ENCODE measurements at places on chromosomes 5 and 9. TPM values are rescaled to one million over a fixed set of nuclear protein-coding genes. Genes with fewer than 3 reads are reported as not detected.

DNA sequence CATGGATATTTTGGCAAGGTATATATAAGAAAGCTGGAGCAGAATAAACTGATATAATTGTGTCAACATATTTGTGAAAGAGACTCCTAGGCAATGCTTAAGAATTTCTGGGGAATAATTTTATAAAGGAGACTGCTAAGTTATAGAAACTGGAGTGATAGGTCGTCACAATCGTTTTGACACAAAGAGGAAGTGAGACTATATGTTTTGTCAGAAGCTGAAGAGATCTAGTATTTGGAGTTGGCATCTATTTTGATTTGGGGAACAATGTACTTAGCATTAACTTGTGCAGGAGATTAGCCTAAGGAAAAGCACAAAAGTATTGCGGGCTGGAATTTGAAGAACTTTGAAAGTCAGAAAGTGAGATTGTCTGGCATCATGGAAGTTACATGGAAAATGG is 582.5 kb downstream of the TAF11L14 start:
- no peak for DNase-seq

DNA sequence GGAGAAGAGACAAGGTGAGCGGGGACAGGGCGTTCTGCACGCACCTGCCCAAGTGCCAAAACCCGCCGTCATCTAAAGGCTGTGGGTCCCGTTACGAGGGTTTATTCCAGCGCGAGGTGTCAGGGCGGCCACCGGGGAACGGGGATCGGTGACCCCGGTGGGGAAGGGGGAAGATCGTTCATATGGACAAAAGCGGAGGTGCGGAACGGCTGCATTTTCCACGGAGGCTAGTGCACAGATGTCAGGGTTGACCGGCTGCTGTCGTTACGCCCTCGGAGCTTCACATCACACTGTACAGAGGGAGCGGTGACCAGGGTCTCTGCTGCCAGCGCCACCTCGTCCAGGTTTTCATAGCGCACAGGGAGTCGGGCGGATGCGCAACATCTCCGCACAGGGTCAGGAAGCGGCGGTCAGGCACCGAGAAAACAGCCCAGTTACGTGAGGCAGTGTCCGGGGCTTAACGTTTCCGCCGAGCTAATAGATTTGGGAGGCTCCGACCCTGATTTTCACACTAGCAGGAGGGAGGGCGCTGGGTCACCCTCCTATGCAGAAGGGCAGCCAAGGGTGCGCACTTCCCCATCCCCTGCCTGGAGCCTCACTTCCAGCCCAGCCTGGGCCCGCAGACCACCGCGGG is 13.5 kb downstream of the BTNL9 start:
- DNase-seq = no peak

- DNase-seq = no peak
Measured at GRCh38 chr9:116701940-116702642, 15.0 kb downstream of the TRIM32 start.

DNA sequence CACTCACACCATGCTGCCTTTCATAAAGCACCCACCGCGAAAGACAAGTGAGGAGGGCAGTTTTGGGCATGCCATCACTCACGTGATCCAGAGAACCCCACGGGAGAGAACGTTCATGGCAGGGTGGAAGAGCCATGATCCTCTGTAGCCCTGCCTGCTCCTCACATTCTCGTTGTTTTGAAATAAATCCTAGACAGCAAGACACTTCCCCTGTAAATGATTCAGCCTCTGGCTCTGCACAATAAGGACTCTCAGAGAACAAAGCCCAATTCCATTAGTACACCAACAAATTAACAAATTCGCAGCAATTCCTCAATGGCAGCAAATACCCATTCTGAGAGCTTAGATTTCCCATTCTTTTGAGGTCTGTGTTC is 71.5 kb downstream of the WNK2 start:
- no peak for DNase-seq

DNA sequence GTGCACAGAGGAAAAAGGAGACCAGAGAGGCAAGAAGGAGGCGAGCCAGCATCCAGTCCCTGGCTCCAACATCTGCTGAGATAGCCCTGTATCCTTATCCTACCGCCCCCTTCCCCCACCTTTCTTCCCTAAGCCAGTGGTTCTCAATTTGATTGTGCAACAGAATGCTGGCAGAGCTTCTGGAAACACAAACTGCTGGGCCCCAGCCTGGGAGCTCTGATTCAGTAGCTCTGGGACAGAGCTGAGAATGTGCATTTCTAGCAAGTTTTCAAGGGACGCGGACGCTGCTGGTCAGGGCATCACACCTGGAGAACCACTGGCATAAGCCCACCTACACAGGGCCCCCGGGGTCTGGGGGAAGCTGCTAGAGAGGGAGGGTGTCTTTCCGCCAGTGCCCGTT is 21.1 kb downstream of the AK8 start:
- peak; percentile 92 for DNase-seq

DNA sequence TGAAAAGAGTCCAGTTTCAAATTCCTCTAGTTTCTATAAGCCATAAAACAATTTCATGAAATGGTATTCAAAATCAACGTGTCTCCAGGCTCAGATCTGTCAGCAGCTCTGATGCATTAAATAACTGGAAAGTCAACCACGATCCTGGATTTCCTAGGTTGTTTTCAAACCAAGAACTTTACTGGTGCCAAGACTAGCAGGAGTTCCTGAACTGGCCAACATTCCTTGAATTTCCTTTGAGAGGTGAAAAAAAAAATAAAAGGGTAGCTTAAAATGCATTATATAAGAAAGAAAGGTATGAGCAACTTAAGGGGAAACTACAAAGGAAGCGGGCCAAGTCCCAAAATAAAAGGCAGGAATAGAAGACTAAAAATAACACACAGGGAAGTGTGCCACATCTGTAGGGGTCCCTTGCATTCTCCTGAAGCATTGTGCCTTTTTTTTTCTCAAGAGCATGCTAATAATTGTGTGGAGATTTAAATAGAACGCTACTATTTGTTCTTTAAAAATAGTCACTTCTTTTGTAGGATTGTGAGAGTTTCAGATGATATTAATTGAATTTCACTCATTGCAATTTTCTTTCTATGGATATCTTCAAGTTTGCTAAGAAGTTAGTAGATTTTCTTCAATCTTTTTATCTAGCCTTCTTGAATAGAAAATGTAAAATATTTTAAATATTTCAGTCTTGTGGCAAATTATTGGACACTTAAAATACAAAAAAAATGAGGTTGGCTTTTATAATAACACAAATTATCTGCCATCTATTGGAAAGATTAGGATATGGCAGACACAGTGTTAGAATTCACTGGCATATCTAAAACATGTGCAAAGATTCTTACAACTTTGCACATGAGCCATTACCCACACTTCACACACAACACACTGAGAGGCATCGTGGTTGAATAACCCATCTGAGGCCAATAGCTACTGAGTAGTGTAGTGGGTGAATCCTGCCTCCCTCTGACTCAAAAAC is 15.3 kb downstream of the ESM1 start:
- DNase-seq = no peak

GRCh38 chr5:172612771-172613170 is 28.3 kb upstream of the NEURL1B start:
- no peak for DNase-seq

GRCh38 chr5:151709109-151709735 is 22.5 kb upstream of the SPARC start:
- DNase-seq = no peak

- DNase-seq = no peak
Measured at GRCh38 chr9:131290036-131290766, 678 bp downstream of the PLPP7 start.

- no peak for DNase-seq
Measured at GRCh38 chr9:69502671-69503301, 169.4 kb downstream of the APBA1 start.

DNA sequence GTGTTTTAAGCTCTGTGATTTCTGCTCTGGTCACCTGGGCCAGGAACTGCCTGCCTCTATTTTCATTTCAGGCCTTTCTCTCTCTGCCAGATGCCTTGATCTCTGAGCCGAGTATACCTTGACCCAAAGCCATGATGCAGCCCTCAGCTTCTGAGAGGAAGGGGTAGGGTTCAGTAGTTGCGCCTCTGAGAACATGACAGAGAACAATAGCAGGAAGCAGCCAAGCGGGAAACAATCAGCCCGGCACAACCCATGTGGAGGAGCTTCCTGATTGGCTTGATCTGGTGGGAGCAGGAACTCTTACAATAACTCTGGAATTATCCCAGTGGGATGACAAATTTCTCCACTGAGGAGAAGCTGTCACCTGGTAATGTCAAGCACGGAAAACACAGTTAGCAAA is 127.4 kb downstream of the PALM2AKAP2 start:
- no peak for DNase-seq

DNA sequence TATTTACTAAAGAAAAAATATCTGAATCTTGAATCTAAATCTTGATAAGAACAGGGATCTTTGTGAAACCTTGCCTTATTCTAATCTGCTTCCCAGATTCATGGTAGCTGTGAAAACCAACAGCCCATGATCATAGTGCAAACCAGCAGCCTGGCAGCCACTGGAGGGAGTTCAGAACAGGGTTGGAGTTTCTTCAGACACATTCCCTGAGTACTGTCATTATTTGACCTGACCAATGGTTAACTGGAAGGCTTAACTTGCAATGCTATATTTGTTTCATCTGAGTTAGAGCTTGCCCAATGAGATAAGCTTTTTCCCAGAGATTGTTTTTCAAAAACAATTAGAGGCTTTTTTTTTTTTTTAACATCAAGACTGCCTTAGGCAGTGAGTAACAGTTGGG is 47.8 kb downstream of the LOX start:
- no peak for DNase-seq

The PCDHGB1 gene
- 1.7 TPM for polyA plus RNA-seq

The SPINK4 gene
- not detected for polyA plus RNA-seq
